ENCODE measurements at places on chromosomes 12 and 14.

DNA sequence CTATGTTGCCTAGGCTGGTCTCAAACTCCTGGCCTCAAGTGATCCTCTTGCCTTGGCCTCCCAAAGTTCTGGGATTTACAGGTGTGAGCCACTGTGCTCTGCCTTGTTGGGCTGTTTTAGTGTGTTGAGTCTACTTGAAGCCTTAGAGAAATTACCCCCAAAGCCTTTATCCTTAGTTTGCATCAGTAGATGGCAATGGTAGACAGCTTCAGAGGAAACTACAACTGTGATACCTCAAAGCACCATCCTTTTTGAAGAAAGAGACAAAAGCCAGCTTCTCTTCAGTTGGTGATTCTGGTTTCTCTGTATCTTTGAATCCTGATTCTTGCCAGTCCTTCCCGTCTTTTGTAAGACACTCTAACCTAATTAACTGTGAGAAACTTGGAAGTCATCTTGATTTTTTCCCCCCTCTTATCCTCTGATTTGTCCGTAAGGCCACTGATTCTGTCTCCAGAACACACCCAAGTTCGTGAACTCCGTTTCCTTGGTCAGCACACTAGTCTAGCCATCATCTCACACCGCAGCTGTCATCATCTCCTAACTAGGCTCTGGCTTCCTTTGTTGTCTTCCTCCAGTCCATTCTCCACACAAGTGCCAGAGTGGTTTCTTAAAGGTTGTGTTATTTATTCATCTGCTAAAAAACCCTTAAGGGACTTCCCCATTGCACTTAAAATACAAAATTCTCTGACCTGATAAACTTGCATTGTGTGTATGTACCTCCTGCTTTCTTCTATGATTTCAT lies 20.2 kb downstream of the ATP2A2 start:
- no peak for DNase-seq

- no peak for DNase-seq
Measured at GRCh38 chr14:23482823-23483148, 13.3 kb downstream of the NGDN start.

DNA sequence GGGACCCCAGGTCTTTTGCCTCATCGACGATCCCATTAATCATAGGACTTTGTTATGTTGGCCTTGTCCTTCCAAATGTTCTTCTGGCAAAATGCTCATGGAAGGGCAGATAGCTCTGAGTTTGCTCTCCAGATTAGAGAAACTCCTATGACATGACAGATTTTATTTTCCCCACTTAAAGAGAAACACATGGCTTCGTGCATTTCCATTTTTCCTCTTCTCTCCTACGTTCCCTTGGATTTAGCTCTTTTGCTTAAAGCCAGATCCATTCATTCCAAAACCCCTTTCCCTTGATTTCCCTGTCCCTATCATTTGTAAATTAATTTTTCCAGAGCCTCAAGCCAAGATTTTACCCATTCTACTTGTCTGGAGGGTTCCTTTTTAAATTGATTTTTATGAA lies 2.9 kb downstream of the PRIMA1 start:
- DNase-seq = no peak

DNA sequence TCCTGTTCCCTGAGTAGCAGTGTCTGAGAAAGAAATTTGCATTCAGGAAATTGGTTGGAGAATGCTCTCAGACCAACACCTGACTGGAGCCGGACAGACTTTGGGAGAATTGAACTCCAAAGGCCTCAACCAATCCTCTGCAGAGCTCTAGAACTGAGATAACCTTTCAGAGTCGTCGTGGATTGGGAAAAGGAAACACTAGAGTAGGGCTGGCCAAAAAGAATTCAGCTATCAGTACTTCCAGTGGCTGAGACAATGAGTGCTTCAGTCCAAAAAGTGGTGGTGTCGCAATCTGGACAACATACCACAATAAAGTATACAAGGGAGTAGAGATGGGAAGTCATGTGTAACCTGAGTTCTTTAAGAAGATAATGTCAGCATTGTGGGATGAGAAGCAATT lies 377.1 kb downstream of the SLC16A7 start:
- DNase-seq = no peak

DNA sequence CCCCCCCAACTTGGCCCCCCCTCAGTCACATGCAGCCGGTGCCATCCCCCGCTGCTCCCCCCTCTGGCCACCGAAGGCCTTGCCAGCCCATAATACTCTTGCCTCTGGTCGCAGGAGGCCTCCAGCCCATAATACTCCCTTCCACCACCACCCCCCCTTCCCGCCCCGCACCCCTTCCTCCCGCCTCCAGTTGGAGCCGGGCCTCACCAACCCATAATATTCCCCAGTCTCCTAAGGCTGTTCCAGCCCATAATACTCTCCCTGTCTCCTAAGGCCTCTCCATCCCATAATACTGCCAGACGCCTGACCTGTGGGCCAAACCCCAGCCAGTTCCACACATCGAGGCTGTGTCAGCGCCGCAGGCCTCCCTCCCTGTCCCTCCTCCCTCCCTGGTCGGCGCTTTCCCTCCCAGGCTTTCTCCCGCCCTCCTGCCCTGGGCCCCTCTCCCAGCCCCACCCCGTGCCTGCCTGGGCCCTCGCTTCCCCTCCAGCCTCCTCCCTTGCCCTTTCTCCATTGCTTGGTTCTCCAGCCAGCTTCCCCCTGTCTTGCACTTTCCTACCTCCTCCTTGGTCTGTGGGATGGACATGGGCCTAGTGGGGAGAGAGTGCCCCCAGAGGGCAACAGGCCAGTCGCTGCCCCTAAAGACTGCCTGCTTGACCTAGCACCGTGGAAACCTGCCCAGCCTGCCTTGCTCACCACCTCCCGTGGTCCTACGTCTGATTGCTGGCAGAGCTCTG lies 6.8 kb upstream of the CHD4 start:
- peak; percentile 93 for DNase-seq

DNA sequence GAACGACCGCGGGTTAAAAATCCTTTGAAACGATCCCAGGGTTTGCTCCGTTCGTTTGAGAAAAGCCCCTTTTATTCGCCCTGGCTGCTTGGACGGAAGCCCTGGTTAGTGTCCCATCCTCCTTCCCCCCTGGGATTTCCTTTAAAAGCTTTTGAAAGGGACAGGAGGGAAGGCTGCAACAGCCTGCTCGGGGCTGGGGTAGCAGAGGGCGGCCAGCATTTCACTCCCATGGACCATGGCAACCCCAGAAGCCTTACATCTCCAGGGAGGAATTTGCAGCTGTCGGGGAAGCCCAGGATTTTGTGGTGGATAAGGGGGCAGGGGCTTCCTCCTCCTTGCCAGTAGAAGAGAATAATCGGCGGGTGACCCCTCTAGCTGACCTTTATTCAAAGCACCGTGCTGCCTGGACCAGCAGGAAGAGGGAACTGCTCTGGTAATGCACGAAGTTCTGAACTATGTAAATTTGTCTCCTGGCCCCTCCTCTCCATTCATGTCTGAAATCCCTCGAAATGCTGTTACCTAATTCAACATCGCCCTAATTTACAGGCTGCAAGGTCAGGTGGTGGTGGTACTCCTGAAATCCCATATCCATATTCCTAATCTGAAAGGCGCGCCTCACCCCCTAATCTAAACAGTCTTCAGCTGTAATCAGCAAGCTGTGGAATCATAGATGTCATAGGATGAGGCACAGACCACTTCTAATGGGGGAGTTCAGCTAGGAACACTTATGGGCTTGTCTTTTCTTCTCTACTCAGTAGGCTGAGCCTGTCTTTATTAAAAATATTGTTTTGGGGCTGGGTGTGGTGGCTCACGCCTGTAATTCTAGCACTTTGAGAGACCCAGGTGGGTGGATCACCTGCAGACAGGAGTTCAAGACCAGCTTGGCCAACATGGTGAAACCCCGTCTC lies 1.0 kb upstream of the CLIP1 start:
- no peak for DNase-seq

DNA sequence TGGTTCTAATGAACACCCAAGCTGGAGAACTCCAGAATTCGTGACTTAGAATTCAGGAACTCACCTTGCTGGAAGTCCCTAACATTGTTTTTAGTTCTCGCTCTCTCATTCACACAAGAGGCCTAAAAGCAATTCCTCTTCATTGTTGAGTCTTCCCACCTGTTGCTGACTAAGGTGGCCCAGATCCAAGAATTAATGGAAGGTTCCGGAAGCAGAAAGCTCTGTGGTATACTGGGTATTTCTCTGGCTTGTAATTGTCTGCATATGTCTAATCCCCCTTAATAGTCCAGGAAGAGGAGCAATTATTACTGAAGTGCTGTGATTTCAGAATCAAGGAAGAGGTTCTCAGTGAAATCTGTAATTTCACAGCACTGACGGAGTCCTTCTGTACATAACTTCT lies 31.4 kb downstream of the TMEM233 start:
- no peak for DNase-seq
